ENCODE measurements at places on chromosomes 5 and 9. TPM values are rescaled to one million over a fixed set of nuclear protein-coding genes. Genes with fewer than 3 reads are reported as not detected.

Gene HSPB3
- total RNA-seq: 413 TPM

Gene SYNPO
- 552 TPM for total RNA-seq

Gene PCDHA12
- not detected for total RNA-seq

Gene SH3RF2
- 151 TPM for total RNA-seq

Gene KCNIP1
- not detected for total RNA-seq

Gene OLFM1
- total RNA-seq: 8.8 TPM

Gene REEP2
- 30.4 TPM for total RNA-seq

Gene GZMA
- 0.74 TPM for total RNA-seq

Gene KCNV2
- not detected for total RNA-seq

Gene FOXD4
- 0.19 TPM for total RNA-seq

Gene AIF1L
- 19.8 TPM for total RNA-seq

Gene TEX48
- total RNA-seq: not detected

Gene MEIKIN
- not detected for total RNA-seq

Gene DRD1
- total RNA-seq: not detected

Gene IQGAP2
- total RNA-seq: 5.2 TPM

Gene DCANP1
- total RNA-seq: not detected

Gene MPDZ
- total RNA-seq: 67.9 TPM

Gene IGFBPL1
- total RNA-seq: 0.65 TPM

Gene INSL4
- total RNA-seq: not detected

Gene LCN12
- 9.8 TPM for total RNA-seq
